GM12878 (cell line): ENCODE measurements at places on chromosomes 12 and 14. TPM values are rescaled to one million over a fixed set of nuclear protein-coding genes. Genes with fewer than 3 reads are reported as not detected.

TPPP2 gene
- not detected in 2 replicates for total RNA-seq

TUNAR gene
- total RNA-seq: not detected in 2 replicates

TPCN1 gene
- total RNA-seq: 26.6 and 30.9 TPM in 2 replicates

PHLDA1 gene
- total RNA-seq: 2.5 and 2.7 TPM in 2 replicates

TAC3 gene
- total RNA-seq: not detected in 2 replicates
